Activated B cell treated with CpG ODN at 0.5 μM for 24 hours (primary cell): ENCODE measurements at places on chromosomes 5 and 9. TPM values are rescaled to one million over a fixed set of nuclear protein-coding genes. Genes with fewer than 3 reads are reported as not detected.

GRCh38 chr5:107263387-107264018 is 407.2 kb downstream of the EFNA5 start:
- H3K36me3 ChIP-seq: no peaks in the 10 kb centered on the region
- H3K4me1 ChIP-seq: no peaks in the 10 kb centered on the region
- no peaks in the 10 kb centered on the region for H3K27me3 ChIP-seq
- no peak for DNase-seq
- H3K4me3 ChIP-seq: no peak overlapping the region

- H3K36me3 ChIP-seq: no peaks in the 10 kb centered on the region
- H3K4me3 ChIP-seq: no peak overlapping the region
- no peak for DNase-seq
Measured at GRCh38 chr5:2537378-2538145, 213.9 kb downstream of the IRX2 start.

DNA sequence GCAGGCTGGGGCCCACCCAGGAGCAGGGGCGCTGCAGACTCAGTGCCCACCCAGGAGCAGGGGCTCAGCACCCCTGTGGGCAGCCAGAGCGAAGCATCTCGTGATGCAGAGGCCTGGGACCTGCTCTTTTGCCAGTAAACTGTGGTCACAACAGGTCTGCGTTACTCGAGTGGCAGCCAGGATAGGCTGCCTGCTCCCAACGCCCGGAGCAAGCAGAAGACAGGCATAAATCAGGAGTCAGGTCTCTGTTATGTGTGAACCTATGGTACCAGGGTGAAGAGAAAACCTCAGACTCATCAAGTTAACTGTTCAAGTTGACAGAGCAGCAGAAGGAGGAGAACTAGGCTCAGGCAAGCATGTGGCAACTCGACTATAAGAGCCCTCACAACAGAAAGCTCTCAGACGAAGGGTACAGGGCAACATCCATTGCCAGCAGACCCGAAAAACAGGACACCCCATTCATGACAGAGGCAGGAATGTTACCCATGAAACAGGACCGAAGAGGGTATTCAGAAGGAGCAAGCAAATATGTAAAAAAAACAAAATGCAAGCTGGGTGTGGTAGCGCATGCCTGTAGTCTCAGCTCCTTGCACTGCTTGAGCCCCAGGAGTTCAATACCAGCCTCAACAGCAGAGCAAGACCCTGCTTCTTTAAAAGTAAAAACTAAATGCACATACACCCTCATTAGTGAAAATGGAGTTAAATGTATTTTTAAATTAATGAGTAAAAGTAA is 71.7 kb downstream of the GOLPH3 start:
- no peaks in the 10 kb centered on the region for H3K4me1 ChIP-seq
- no peak overlapping the region for H3K4me3 ChIP-seq
- no peak overlapping the region for H3K27ac ChIP-seq

- no peaks in the 10 kb centered on the region for H3K36me3 ChIP-seq
- H3K4me1 ChIP-seq: no peaks in the 10 kb centered on the region
- H3K27ac ChIP-seq: no peak overlapping the region
- no peak overlapping the region for H3K4me3 ChIP-seq
Measured at GRCh38 chr9:122109035-122109813, 16.1 kb upstream of the TTLL11 start.

- peaks cover 2% of the 10 kb centered on the region for H3K4me1 ChIP-seq
- no peak for DNase-seq
- no peaks in the 10 kb centered on the region for H3K36me3 ChIP-seq
- no peaks in the 10 kb centered on the region for H3K27me3 ChIP-seq
Measured at GRCh38 chr9:79977074-79977435, 405.3 kb downstream of the TLE4 start.

DNA sequence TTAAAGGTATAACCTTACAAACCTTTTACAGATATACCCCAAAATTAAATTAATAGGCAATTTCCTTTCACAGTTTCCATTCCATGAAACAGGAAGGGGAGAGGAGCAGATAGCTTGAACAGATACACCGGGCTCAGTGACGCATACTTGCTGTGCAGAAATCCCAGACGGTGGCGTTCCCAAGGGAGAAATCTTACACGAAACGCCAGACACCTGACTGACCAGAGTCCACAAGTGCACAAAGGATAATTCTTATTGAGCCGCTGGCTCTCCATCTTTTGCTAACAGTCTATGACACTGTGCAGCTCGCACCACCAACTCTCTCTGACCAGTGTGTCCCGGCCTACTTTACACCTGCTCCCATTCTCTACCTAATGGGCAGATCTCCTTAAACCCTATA is 37.4 kb downstream of the PTCH1 start:
- peaks cover 16% of the 10 kb centered on the region for H3K36me3 ChIP-seq
- DNase-seq: no peak
- H3K27ac ChIP-seq: no peak overlapping the region
- H3K4me1 ChIP-seq: no peaks in the 10 kb centered on the region

DNA sequence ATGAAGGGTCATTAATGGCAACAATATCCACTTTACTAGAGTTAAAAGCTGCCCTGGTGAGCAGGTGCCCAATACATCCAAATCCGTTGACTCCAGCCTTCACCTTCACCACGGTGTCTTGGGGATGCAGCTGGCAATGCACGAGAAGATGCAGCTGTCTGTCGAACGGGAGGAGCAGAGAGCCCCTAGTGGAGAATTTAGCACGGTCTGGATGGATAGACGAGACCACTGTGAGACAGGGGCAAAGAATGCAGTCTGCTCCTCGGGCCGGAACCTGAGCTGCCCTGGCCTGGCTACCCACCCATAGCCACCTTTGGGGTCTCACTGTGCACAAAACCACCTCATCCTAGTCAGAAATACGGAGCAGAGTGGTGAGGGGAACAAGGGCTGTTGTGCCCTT is 35.1 kb downstream of the ADRA1B start:
- no peak overlapping the region for H3K27ac ChIP-seq
- peaks cover 21% of the 10 kb centered on the region for H3K27me3 ChIP-seq
- no peak overlapping the region for H3K4me3 ChIP-seq
- DNase-seq: no peak

DNA sequence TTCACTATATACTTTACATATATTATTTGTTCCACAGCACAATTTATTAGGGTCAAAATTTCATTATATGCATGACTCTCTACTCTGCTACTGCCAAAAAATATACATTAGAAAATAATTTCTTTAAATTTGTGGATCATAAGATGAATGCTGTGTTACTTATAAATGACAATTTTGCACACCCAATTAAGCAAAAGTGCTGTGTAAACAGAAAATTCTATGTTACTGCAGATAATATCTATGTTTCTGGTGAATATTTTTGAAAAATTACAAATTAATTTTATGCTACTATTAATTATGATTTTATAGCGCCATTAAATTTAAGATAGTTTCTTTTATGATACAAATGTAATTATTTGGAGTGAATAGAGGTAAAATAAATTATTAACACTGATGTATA is 59.8 kb upstream of the GABRA6 start:
- H3K27me3 ChIP-seq: no peaks in the 10 kb centered on the region
- H3K4me3 ChIP-seq: no peak overlapping the region
- no peaks in the 10 kb centered on the region for H3K36me3 ChIP-seq
- no peaks in the 10 kb centered on the region for H3K4me1 ChIP-seq
- no peak overlapping the region for H3K27ac ChIP-seq

- H3K36me3 ChIP-seq: no peaks in the 10 kb centered on the region
- no peak overlapping the region for H3K4me3 ChIP-seq
- no peaks in the 10 kb centered on the region for H3K27me3 ChIP-seq
Measured at GRCh38 chr5:120510994-120511686, 47.0 kb downstream of the PRR16 start.

Gene CDH9
- not detected in 2 replicates for total RNA-seq

Gene PCDH12
- not detected in 2 replicates for total RNA-seq
